ENCODE measurements at places on chromosomes 4 and X. TPM values are rescaled to one million over a fixed set of nuclear protein-coding genes. Genes with fewer than 3 reads are reported as not detected.

- H3K27me3 ChIP-seq = no peaks in the 10 kb centered on the region
- H3K4me3 ChIP-seq = no peak overlapping the region
- no peak overlapping the region for H3K27ac ChIP-seq
- no peaks in the 10 kb centered on the region for H3K36me3 ChIP-seq
- DNase-seq = no peak
Observed at GRCh38 chr4:144316869-144317268, 176.4 kb upstream of the GYPA start.

- H3K4me1 ChIP-seq = peaks cover 8% of the 10 kb centered on the region
- DNase-seq = peak; percentile 70
- no peaks in the 10 kb centered on the region for H3K36me3 ChIP-seq
- H3K27ac ChIP-seq = peak within 1 kb of the TSS; percentile 41
- H3K4me3 ChIP-seq = peak within 1 kb of the TSS; percentile 69
Observed at GRCh38 chr4:73620115-73620792, at the start of gene RASSF6. TSS of gene RASSF6 (minus strand) at chr4:73620436. CDS start at chr4:73611795, 8,641 bp downstream.

DNA sequence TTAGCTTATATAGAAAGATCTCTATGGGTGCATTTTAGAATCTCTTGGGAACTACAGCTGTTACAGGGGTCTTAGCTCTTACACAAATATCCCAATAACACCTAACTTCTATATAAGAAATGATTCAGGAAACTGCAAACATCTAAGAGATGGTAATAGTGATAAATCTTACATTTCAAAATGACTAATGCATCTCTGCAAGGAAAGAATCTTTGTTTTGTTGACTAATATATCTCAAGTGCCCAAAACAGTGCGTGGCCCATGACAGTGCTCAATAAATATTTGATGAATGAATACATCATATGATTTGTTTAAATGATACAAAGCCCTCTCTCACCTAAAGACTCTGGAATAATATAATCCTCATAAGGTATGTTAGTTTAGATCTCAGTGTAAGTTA lies 47.5 kb downstream of the CENPE start:
- peak; percentile 79 for DNase-seq
- no peak overlapping the region for H3K4me3 ChIP-seq
- H3K36me3 ChIP-seq = peaks cover 20% of the 10 kb centered on the region
- peak overlapping the region; percentile 63 for H3K27ac ChIP-seq

STAP1 gene
- total RNA-seq = not detected
